Heart left ventricle (tissue), 16 donors: ENCODE measurements at places on chromosomes 7 and 10. TPM values are rescaled to one million over a fixed set of nuclear protein-coding genes. Genes with fewer than 3 reads are reported as not detected.

The DDC gene
- polyA plus RNA-seq: not detected

The ASCC1 gene
- polyA plus RNA-seq: 12.0 TPM

The BTBD16 gene
- not detected for polyA plus RNA-seq

The CCDC146 gene
- 2.1 TPM for polyA plus RNA-seq

The SYT15 gene
- polyA plus RNA-seq: 1.3 TPM

The HSPA12A gene
- 4.7 TPM for polyA plus RNA-seq

The C10orf67 gene
- polyA plus RNA-seq: 1.00 TPM

DNA sequence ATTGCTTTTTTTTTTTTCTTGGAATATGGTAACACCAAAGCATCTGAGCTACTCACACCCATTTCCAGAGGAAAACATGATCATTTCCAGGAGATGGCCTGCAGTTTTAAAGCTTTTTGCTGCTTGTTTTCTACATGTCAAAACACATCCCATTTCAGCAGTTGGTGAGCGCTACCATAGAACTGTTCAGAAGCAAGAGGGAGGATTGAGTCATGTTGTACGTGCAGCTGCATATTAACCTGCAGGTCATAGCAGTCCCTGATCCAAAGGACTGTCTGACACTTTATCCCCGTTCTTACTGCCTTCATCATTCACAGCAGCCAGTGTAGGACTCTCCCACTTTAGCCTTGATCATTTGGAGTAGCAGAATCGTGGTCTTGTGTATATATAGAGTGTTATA, 124.6 kb downstream of the AUTS2 start:
- DNase-seq: no peak

GRCh38 chr7:11557627-11558026, 274.4 kb downstream of the THSD7A start:
- no peak for DNase-seq

- DNase-seq: no peak
Observed at GRCh38 chr7:122881324-122881723, 4.9 kb downstream of the CADPS2 start.

GRCh38 chr7:27150568-27151340, 1.6 kb downstream of the HOXA3 start:
- peak; percentile 68 for DNase-seq

GRCh38 chr10:15163253-15163828, 5.2 kb downstream of the NMT2 start:
- no peak for DNase-seq

GRCh38 chr7:10889266-10889898, 84.3 kb upstream of the PHF14 start:
- DNase-seq: peak; percentile 30

GRCh38 chr10:117537904-117538524, 4.5 kb upstream of the EMX2 start:
- no peak for DNase-seq

GRCh38 chr10:91879515-91880170, 29.6 kb downstream of the FGFBP3 start:
- no peak for DNase-seq

GRCh38 chr7:36945612-36946400, 221.5 kb upstream of the AOAH start:
- no peak for DNase-seq

DNA sequence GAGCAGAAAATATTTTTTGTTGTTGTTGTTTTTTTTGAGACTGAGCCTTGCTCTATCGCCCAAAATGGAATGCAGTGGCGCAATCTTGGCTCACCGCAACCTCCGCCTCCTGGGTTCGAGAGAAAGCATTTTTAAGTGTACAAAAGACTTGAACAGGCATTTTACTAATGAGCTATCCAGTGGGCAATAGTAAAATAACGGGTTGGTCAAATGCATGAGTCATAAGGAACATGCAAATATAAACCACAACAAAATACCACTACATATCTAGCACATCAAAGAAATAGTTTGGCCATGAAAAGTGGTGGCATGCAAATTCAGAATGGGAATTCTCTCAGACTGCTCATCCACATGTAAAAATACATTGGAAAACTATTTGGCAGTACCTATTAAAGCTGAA, 71.7 kb upstream of the TMEM106B start:
- DNase-seq: no peak

GRCh38 chr7:31885171-31885570, 185.0 kb downstream of the PDE1C start:
- no peak for DNase-seq

GRCh38 chr10:92727141-92727540, 37.4 kb downstream of the HHEX start:
- no peak for DNase-seq

GRCh38 chr7:22406715-22407114, 49.8 kb upstream of the RAPGEF5 start:
- DNase-seq: no peak

GRCh38 chr10:70592746-70593512, 9.6 kb downstream of the PRF1 start:
- DNase-seq: no peak
